Activated T-cell treated with anti-CD3 and anti-CD28 coated beads for 4 hours (primary cell): ENCODE measurements at places on chromosomes 1 and 21.

GRCh38 chr1:107405236-107405635, 264.4 kb downstream of the NTNG1 start:
- DNase-seq = no peak

DNA sequence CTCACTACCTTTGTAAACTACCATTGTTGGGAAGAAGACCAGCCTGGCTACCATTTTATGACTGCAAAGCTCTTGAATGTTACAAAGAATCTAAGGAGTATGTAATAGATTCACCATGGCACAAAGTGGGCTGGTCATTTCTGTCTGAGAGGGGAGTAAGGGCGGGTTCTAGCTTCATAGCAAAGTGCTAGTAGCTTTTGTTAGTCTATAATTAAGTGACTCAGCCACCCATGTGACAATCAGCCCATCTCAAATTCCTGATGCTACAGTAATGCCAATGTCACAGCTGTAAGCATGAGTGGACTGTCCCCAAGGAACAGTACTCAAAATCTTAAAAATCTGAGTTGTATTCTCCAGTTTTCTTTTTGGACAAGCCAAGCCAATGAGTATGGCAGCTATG, 15.4 kb upstream of the OTUD3 start:
- no peak for DNase-seq

DNA sequence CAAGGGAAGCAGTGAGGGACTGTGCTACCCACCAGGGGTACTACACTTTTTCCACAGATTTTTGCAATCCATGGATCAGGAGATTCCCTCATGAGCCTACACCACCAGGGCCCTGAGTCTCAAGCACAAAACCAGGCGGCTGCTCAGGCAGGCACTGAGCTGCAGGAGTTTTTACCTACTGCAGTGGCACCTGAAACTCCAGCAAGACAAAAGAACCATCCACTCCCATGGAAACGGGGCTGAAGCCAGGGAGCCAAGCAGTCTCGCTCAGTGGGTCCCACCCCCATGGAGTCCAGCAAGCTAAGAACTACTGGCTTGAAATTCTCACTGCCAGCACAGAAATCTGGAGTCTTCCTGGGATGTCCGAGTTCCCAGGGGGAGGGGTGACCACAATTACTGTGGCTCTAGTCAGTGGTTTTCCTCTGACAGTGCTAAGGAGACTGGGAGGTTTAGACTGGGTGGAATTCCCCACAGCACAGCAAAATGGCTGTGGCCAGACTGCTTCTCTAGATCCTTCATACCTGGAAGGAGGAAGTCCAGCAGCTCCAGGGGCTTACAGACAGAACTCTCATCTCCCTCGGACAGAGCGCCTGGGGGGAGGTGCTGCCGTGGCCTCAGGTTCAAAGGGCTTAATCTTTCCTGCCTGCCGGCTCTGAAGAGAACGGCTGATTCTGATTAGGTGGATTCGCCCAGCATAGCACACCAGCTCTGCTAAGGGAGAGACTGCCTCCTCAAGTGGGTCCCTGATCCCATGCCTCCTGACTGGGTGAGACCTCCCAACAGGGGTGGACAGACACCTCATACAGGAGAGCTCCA, 437.8 kb downstream of the LTN1 start:
- no peak for DNase-seq

DNA sequence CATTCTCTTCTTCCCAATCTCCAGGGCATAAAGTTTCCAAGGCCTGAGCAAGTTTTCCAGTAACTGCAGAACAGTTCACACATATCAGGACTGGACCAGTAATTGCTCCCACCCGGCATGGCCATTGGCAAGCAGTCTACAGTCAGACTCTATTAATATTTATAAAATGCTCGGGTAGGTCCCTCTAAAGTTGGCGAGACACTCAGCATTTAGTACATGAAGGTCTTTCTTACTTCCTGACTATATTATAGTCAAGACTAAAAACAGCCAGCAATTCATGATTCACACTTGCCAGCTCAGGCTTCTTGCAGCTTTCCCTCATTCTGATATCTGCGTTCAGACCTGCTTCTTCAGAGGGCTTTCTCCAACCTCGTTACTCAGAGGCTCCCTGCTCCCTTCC, 25.4 kb downstream of the GADD45A start:
- DNase-seq = no peak

DNA sequence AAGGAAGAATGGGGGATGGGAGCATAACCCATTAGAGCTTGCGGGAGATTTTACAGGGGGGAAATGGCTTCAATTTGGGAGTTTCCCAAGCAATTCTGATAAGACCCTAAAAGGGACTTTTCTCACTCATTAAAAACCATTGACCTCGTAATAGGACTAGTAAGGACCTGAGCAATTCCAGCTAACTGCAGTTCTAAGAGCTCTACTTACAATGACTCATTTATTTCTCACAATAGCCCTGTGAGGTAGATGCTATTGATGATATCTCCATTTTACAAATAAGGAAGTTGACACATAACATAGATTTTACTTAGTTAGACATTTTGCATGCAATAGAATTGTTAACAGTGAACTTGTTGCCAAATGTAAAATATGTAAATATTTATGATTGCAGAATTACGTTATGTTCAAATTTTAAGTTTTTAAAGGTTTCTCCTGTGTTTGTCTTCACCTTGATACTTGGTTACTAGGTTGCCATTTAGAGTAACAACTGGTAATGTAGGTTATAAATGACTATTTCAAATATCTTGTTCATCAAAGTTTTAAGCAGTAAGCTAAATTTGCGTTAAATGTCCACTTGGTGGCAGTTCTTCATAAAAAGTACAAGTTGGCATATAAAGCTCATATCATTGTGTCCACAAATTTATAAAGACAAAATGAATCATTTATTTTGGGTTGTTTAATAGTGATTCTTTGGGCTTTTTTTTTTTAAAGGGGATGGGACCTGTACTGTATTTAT, 182.0 kb downstream of the PLA2G4A start:
- DNase-seq = no peak

DNA sequence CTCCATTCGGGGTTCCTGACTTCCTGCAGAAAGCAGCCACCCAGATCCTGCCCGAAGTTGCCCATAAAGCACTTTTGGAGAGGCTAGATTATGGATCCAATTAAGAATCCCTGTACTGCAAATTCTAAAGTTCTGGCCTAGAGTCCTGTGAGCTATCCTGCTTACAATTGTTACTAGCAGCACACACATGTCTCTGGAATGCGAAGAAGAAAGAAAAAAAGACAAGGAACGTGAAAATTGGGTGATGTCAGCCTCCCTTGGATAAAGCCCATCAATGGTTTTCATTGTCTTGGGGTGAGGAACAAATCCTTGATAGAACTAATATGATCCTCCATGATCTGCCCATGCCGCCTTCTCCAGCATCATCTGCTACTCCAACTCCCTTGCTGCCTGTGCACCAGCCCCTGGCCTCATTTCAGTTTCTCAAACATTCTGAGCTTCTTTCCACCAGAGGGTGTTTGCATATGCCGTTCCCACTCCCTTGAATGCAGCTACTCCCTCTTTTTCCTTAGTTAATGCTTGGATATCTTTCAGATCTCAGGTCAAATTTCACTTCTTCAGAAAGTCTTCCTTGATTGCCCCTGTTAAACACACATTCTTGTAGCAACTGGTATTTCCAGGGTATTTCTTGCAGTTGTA, 94.0 kb downstream of the ST6GALNAC5 start:
- no peak for DNase-seq

- no peak for DNase-seq
Measured at GRCh38 chr1:200437556-200438203, 27.8 kb upstream of the ZNF281 start.

- no peak for DNase-seq
Measured at GRCh38 chr21:31334648-31335121, 9.4 kb downstream of the TIAM1 start.

DNA sequence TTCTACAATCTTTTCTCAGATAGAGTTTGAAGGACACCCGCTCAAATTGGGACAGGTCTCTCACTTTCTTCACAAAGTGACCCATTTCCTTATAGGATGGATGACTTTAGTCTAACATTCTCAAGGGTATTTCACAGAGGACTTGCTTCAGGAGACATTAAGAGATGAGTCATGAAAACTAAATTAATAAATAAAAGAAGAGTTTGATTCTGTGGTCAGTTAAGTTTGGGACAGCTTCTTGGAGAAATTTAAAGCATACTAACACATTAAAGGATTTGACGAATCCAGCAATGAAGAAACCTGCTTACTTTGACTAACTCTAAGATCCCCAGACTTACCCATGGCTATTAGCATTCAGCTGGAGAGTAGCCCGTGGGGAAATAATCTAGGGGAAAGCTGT, 95.6 kb upstream of the RAB3GAP2 start:
- DNase-seq = no peak

DNA sequence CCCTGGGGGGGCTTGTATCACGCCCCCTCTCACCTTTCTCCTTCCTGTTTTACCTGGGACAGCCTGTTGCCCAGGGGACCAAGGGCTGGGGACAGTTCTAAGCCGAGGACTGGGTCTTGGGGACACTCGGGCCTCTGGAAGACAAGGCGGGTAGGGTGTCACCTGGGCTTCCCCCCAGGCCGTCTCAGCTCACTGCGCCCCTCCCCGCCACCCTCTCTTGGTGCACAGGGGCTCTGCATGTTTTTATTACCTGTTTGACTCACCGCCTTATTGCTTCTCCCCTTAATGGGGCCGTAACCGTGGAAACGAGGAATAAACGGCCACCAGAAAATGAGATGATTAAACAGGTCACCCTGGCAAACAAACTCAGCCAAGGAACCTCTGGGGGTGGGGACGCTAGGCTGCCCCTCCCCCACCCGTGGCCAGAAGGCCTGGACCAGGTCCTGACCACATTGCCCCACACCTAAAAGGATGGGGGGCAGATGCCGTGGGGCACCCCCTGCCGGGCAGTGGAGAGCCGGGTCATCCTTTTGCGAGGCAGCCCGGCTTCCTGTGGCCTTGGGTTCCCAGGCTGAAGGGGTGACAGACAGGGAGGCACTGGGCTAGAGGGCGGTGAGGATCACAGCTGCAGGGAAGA, 109.9 kb downstream of the CASZ1 start:
- DNase-seq = no peak
